SK-N-DZ (cell line): ENCODE measurements at places on chromosomes 16 and 17.

GRCh38 chr17:77254951-77255825 lies 114.4 kb downstream of the SEC14L1 start:
- no peak for DNase-seq

DNA sequence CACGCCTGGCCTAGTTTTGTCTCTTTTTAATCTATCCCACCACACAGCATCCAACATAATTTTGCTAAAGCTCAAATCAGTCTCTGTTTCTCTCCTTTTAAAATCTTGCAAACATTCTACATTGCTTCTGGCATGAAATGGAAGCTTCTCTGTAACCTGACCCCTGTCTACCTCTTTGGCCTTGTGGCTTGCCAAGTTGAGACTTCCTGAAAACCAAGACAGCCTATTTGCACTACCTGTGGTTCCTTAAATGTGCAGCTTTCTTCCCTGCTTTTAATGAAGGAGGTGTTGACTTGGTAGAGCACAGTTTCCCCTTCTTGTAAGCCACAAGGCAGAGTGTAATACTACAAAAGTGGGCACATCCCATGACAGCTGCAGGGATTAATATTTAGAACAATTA lies 6.0 kb upstream of the CCL3 start:
- DNase-seq = no peak

- DNase-seq = no peak
Observed at GRCh38 chr17:49390548-49391324, 23.9 kb downstream of the PHB1 start.

GRCh38 chr16:92431-93339 lies 14.7 kb downstream of the MPG start:
- DNase-seq = no peak
